ENCODE measurements at places on chromosomes 5 and 9. TPM values are rescaled to one million over a fixed set of nuclear protein-coding genes. Genes with fewer than 3 reads are reported as not detected.

- no peak for DNase-seq
Observed at GRCh38 chr5:115295777-115296123, 704 bp downstream of the CCDC112 start.

Gene CHSY3
- total RNA-seq: 4.7 TPM

DNA sequence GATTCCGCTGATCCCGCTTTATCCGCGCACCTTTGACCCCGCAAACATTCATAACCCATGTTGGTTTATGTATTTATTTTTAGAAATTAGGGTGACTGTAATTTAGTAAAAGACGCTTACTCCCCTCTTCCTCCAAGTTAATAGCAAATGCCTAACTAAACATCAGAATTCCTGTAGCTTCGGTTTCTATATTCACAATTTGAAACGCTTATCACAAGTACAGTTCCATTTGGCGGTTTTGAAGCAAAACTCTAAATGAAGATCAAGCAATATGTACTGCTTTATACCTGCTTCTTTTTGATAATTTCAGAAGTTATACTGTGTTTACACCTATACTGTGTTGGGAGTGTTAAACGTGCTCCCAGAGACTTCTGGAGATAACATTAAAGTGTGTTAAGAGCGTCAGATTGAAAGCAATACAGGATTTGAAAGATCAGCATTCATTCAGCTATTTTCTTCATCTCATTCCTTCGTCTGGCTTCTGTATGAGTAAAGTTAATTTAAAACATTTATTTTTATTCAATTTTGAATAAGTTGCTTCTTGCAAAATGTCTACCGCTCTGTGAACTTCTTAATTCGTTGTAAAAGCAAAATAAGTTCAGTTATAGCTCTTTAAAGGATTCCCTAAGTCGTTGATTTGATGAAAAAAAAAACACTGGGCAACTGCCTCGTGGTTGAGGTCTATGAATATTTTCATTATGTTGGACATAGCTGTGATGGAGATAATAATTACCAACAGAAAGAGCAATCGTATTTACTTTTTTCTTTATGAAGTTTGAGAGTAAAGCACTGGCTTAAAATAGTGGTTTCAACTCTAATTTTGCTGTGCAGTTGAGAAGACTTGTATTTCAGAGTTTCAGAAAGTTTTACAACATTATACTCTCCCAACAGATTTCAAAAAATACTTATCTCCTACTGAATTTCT lies 2.5 kb downstream of the PRDM6 start:
- DNase-seq: no peak

Gene PCDHGA8
- 1.5 TPM for total RNA-seq

DNA sequence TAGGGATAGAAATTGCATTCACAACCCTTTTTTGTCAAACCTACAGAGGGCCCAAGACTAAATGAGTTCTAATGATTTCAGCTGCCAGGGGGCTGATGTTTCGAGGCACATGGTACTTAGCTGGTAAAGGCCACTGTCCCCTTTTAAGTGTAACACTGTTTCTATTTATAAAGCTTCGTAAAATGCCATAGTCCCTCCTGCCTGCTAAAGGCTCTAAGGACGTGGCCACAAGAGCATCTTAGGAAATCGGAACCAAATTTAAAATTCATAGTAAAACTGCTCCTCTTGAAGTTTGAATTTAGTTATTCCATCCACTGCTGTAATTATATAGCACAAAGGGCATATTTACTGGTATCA lies 170.3 kb upstream of the WWC1 start:
- DNase-seq: no peak

Gene PDE6A
- not detected for total RNA-seq

Gene IFNA2
- total RNA-seq: not detected

GRCh38 chr5:76403766-76404222 lies 709 bp downstream of the IQGAP2 start:
- peak; percentile 68 for DNase-seq

Gene PAM
- 171 TPM for total RNA-seq

Gene SHOC1
- total RNA-seq: 0.15 TPM
